Brain (organoid and tissue), 16 donors: ENCODE measurements at places on chromosomes 7 and 10. TPM values are rescaled to one million over a fixed set of nuclear protein-coding genes. Genes with fewer than 3 reads are reported as not detected.

Gene LRRTM3
- polyA plus RNA-seq = 0.85 TPM

Gene OR6B1
- not detected for polyA plus RNA-seq

Gene ADCYAP1R1
- 16.3 TPM for polyA plus RNA-seq

Gene LMOD2
- polyA plus RNA-seq = not detected

Gene GPR85
- 6.7 TPM for polyA plus RNA-seq

Gene NODAL
- 1.3 TPM for polyA plus RNA-seq

Gene TSPAN15
- 38.4 TPM for polyA plus RNA-seq

Gene AKR1C4
- not detected for polyA plus RNA-seq

Gene LIPJ
- not detected for polyA plus RNA-seq

Gene IDE
- polyA plus RNA-seq = 5.6 TPM

Gene SH2B2
- polyA plus RNA-seq = 8.3 TPM

Gene BEND7
- polyA plus RNA-seq = 33.2 TPM

Gene ADIRF
- polyA plus RNA-seq = 84.5 TPM

Gene MCM7
- 233 TPM for polyA plus RNA-seq

Gene FAM180A
- polyA plus RNA-seq = not detected

Gene EBLN1
- not detected for polyA plus RNA-seq

Gene AS3MT
- 16.8 TPM for polyA plus RNA-seq
